ENCODE measurements at places on chromosomes 2 and 18. TPM values are rescaled to one million over a fixed set of nuclear protein-coding genes. Genes with fewer than 3 reads are reported as not detected.

REG3G gene
- total RNA-seq = not detected

IGFBP2 gene
- total RNA-seq = 587 TPM

C1QL2 gene
- not detected for total RNA-seq

GPBAR1 gene
- total RNA-seq = 0.24 TPM

PLCL1 gene
- total RNA-seq = 1.6 TPM

M1AP gene
- total RNA-seq = 0.16 TPM

DSG1 gene
- not detected for total RNA-seq

RRM2 gene
- 8.1 TPM for total RNA-seq

GPR45 gene
- not detected for total RNA-seq

ABCA12 gene
- total RNA-seq = 0.12 TPM

PREPL gene
- 43.0 TPM for total RNA-seq

MOCOS gene
- total RNA-seq = 14.5 TPM

RBM44 gene
- 0.49 TPM for total RNA-seq

LTBP1 gene
- total RNA-seq = 576 TPM

OBSL1 gene
- 81.8 TPM for total RNA-seq

PJVK gene
- 1.7 TPM for total RNA-seq

DLX1 gene
- 2.9 TPM for total RNA-seq

NAT8 gene
- not detected for total RNA-seq

DLX2 gene
- total RNA-seq = 0.24 TPM

CFAP53 gene
- 0.32 TPM for total RNA-seq

ALKAL2 gene
- not detected for total RNA-seq

KCTD1 gene
- 14.0 TPM for total RNA-seq

ST8SIA5 gene
- 0.24 TPM for total RNA-seq

FSIP2 gene
- total RNA-seq = 0.65 TPM

CPO gene
- total RNA-seq = not detected

PSMA8 gene
- not detected for total RNA-seq

DNAJC5G gene
- total RNA-seq = not detected

ZDBF2 gene
- total RNA-seq = 6.3 TPM

SLC66A2 gene
- 48.4 TPM for total RNA-seq

PLCD4 gene
- total RNA-seq = 6.7 TPM

RGPD3 gene
- 0.49 TPM for total RNA-seq

KLHL29 gene
- 1.5 TPM for total RNA-seq

TBC1D8 gene
- total RNA-seq = 23.6 TPM

TUBA4B gene
- total RNA-seq = not detected

DTNB gene
- total RNA-seq = 9.4 TPM

GAD1 gene
- 1.3 TPM for total RNA-seq

SPC25 gene
- 0.49 TPM for total RNA-seq

ZBTB7C gene
- total RNA-seq = not detected

DSC2 gene
- 0.12 TPM for total RNA-seq

MC2R gene
- not detected for total RNA-seq

LRP1B gene
- 0.32 TPM for total RNA-seq
